Naive thymus-derived CD4-positive, alpha-beta T cell (primary cell): ENCODE measurements at places on chromosomes 6 and 20. TPM values are rescaled to one million over a fixed set of nuclear protein-coding genes. Genes with fewer than 3 reads are reported as not detected.

COL11A2 gene
- 3.5 TPM for total RNA-seq

BEND6 gene
- total RNA-seq: 0.15 TPM

SMOC2 gene
- total RNA-seq: not detected

XKR7 gene
- total RNA-seq: not detected

ZNF451 gene
- 96.6 TPM for total RNA-seq

PRRT1 gene
- total RNA-seq: 0.31 TPM in 1 of 2 replicates, not detected in the other

GSTA1 gene
- total RNA-seq: not detected

TSHZ2 gene
- 78.8 TPM for total RNA-seq

RIMS1 gene
- total RNA-seq: not detected

MYB gene
- 17.3 TPM for total RNA-seq

CDH26 gene
- total RNA-seq: 0.53 and 0.58 TPM in 2 replicates

HLA-DOA gene
- total RNA-seq: 4.0 TPM

IP6K3 gene
- total RNA-seq: not detected

SLC22A3 gene
- not detected for total RNA-seq

CGAS gene
- 4.7 TPM for total RNA-seq

SYCP2 gene
- total RNA-seq: 2.5 TPM

TINAG gene
- total RNA-seq: not detected

DEFB129 gene
- not detected in 2 replicates for total RNA-seq

NRN1 gene
- total RNA-seq: 1.2 TPM

NMBR gene
- total RNA-seq: not detected

SLC23A2 gene
- 28.9 TPM for total RNA-seq

TMEM170B gene
- total RNA-seq: 0.25 and 0.29 TPM in 2 replicates

WFDC10B gene
- total RNA-seq: not detected

JPH2 gene
- total RNA-seq: not detected

ZSCAN12 gene
- total RNA-seq: 10.3 TPM

FAM209A gene
- total RNA-seq: 6.3 TPM

HLA-DQA1 gene
- 12.1 TPM for total RNA-seq

RCAN2 gene
- total RNA-seq: 1.0 and 1.1 TPM in 2 replicates
